Mononuclear cell (primary cell): ENCODE measurements at places on chromosomes 4 and X. TPM values are rescaled to one million over a fixed set of nuclear protein-coding genes. Genes with fewer than 3 reads are reported as not detected.

Gene AP1S2
- 170 TPM for total RNA-seq

Gene GPR119
- total RNA-seq, result not detected

Gene HELQ
- 29.9 TPM for total RNA-seq

Gene HPSE
- total RNA-seq, result 9.4 TPM

Gene PPP1R2C
- 6.0 TPM for total RNA-seq

Gene SYN1
- total RNA-seq, result 0.21 TPM

Gene DCAF4L1
- 0.21 TPM for total RNA-seq

Gene HSD17B13
- total RNA-seq, result 1.6 TPM

Gene ZCCHC18
- total RNA-seq, result 3.4 TPM

Gene SLC16A2
- not detected for total RNA-seq

Gene CD40LG
- total RNA-seq, result 18.4 TPM

Gene IBSP
- 0.21 TPM for total RNA-seq

Gene ERAS
- not detected for total RNA-seq

Gene UGT2B11
- total RNA-seq, result not detected

Gene OCRL
- total RNA-seq, result 2.2 TPM

Gene PRR32
- not detected for total RNA-seq

Gene PABPC5
- not detected for total RNA-seq
